IMR-90 (cell line): ENCODE measurements at places on chromosomes 2 and 18. TPM values are rescaled to one million over a fixed set of nuclear protein-coding genes. Genes with fewer than 3 reads are reported as not detected.

PLA2R1 gene
- total RNA-seq, result 0.28 and 0.54 TPM in 2 replicates

HOXD12 gene
- total RNA-seq, result not detected in 2 replicates

SLC9A4 gene
- not detected in 2 replicates for total RNA-seq

FOXI3 gene
- not detected in 2 replicates for total RNA-seq

DIPK1C gene
- total RNA-seq, result not detected in 2 replicates

RAD51AP2 gene
- not detected in 2 replicates for total RNA-seq

SLC16A14 gene
- 0.56 and 0.90 TPM in 2 replicates for total RNA-seq

SERPINB11 gene
- 0.18 TPM in 1 of 2 replicates, not detected in the other for total RNA-seq

TLX2 gene
- not detected in 2 replicates for total RNA-seq

SAG gene
- total RNA-seq, result not detected in 2 replicates

SPP2 gene
- total RNA-seq, result not detected in 2 replicates

PLB1 gene
- total RNA-seq, result 0.90 and 1.4 TPM in 2 replicates

CLHC1 gene
- 2.3 and 4.7 TPM in 2 replicates for total RNA-seq

EDAR gene
- not detected in 2 replicates for total RNA-seq

MROH2A gene
- not detected in 2 replicates for total RNA-seq

EN1 gene
- not detected in 2 replicates for total RNA-seq

TMEM178A gene
- 0.18 and 0.28 TPM in 2 replicates for total RNA-seq

DYSF gene
- total RNA-seq, result under 0.01 and 0.18 TPM in 2 replicates

NFATC1 gene
- total RNA-seq, result 0.28 and 0.36 TPM in 2 replicates

DSC2 gene
- total RNA-seq, result not detected in 2 replicates

MYOM1 gene
- total RNA-seq, result under 0.01 TPM in 2 replicates

LIMS4 gene
- 2.5 and 3.6 TPM in 2 replicates for total RNA-seq

HTR2B gene
- 0.56 and 0.72 TPM in 2 replicates for total RNA-seq

CROCC2 gene
- total RNA-seq, result not detected in 2 replicates

TBR1 gene
- total RNA-seq, result not detected in 2 replicates

TEKT4 gene
- not detected in 2 replicates for total RNA-seq

CYS1 gene
- under 0.01 and 0.28 TPM in 2 replicates for total RNA-seq

ZCCHC2 gene
- 2.2 and 3.6 TPM in 2 replicates for total RNA-seq

REG1B gene
- not detected in 2 replicates for total RNA-seq

ABCG8 gene
- not detected in 2 replicates for total RNA-seq

DQX1 gene
- total RNA-seq, result not detected in 2 replicates

CNOT11 gene
- total RNA-seq, result 33.6 and 36.4 TPM in 2 replicates

TWIST2 gene
- 9.3 and 14.7 TPM in 2 replicates for total RNA-seq

UGT1A5 gene
- not detected in 2 replicates for total RNA-seq

RUFY4 gene
- total RNA-seq, result not detected in 2 replicates

CKAP2L gene
- total RNA-seq, result 9.9 and 13.3 TPM in 2 replicates

SLC8A1 gene
- 57.0 and 86.1 TPM in 2 replicates for total RNA-seq
